ENCODE measurements at places on chromosomes 16 and 17.

DNA sequence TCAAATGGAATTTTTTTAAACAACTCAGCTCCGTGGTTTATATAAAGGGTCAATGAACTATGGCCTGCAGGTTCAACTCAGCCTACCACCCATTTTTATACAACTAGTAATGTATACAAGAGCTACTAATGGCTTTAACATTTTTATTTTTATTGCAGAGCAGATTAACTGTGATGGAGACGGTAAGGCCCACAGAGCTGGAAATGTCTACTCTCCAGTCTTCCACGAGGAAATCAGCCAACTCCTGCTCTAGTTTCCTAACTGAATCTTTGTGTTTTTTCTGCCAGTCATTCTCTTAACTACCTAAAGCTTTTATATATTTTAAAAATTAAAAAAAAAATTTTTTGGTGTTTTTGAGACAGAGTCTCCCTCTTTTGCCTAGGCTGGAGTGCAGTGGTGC is 385.1 kb upstream of the MAF start:
- no peak for DNase-seq

DNA sequence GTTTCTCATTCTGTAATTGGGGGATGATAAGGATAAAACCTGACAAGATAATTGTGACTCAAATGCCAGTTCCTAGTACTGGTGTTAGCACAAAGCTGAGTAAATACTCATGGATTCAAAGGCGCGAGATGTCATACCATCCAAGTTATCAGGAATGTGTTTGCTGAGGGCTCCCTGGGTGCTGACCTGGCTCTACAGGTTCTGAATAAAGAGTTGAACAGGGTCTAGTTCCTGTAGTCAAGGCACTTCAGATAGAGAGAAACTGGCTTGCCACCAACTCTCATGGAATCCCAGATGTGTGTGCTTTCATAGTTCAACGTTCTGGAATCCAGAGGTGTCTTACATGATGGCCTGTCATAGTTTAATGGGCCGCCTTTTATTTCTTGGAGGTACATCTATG is 141.6 kb downstream of the PRKCA start:
- no peak for DNase-seq

DNA sequence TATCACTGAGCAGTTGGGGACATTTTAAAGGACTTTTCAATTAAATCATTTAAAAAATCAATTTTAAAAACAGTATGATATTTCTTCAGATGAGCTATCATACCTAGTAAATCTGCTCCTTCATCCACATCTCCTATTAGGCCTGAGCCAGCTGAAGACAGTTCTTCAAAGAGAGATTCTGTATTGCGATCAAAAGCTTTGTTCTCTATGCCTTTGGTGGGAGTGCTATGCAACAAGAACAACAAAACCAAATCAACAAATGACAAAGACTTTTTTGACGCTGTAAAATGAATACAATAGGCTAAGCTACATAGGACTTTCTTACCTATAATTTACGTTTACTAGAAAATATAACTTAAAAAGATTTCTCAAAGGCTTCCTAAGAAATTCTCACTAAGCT is 106.5 kb downstream of the SPAG9 start:
- no peak for DNase-seq

DNA sequence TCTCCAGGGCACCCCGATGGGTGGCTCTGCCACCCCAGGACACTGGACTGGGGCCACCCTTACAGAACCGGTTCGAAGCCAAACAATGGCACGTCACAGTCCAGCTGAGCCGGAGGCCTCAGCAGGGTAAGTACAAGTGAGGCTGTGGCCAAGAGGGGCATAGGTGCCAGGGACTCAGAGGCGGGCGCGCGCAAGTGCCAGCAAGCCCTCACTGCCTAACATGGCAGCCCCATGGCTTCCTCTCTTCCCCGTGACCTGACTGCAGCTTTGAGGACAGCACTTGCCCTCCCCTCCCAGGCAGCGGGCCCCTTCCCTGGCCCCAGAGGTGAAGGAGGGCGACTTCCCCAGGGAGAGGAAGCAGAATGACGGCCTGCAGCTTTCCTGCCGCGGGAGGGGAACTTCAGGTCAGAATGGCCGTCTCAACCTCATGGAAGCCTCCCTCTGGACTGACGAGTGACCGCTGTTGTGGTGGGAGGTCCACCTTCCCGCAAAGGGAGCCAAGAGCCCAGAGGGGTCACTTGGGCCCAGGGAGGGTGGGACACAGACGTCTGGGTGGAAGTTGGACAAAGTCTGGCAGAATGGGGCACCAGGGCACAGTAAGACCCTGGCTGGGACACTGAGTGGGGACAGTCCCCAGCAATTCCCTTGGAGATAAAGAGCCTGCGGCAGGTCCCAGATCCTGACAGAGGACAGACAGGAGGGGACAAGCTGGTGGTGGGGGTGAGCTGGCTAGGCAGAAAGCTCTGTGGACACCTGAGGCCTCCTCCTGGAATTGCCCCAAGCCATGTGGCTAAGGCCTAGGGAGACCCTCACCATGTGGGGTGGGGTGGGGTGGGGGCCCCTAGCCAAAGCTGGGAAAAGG is 52.1 kb upstream of the TOB1 start:
- no peak for DNase-seq

DNA sequence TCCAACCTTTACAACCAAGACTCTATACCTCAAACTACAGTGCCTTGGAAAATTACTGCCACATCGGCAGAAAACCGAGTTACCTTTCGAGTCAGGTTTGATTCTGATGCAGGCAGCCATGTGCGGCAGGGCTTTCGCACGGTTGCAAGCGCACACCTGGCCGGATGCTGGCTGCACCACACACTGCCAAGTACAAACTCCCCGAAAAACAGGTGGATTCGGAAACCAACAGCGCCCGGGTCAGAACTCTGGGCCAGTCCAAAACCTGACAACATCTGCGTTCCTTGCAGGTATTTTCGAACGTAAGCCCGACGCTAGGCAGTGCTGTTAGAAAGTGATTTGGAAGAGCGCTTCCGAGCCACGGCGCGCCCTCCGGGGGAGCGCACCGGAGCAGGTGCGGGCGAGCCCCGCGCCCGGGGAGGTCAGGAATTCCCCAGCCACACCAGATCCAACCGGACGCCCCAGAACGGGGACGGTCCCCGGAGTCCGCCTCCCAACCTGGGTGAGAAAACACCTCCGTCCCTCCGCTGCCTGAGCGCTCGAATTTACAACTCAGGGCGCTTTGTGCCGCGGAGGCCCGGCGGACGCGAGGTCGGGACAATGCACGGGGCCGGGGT is 1.2 kb downstream of the USP7 start:
- DNase-seq: no peak

DNA sequence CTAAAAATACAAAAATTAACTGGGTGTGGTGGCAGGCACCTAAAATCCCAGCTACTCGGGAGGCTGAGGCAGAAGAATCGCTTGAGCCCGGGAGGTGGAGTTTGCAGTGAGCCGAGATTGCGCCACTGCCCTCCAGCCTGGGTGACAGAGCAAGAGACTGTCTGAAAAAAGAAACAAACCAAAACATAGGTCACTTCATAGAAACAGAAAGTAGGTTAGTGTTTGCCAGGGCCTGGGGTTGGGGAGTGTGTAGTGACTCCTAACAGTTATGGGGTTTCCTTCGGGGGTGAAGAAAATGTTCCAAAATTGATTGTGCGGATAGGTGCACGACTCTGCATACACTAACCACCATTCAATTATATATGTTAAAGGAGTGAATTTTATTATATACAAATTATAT is 59.2 kb downstream of the ATP2C2 start:
- DNase-seq: no peak

GRCh38 chr16:74322301-74322710 is 25.7 kb downstream of the PSMD7 start:
- DNase-seq: no peak

GRCh38 chr17:50173335-50173941 is 7.6 kb downstream of the SGCA start:
- no peak for DNase-seq

- DNase-seq: no peak
Observed at GRCh38 chr17:40541060-40541872, 24.0 kb downstream of the CCR7 start.

DNA sequence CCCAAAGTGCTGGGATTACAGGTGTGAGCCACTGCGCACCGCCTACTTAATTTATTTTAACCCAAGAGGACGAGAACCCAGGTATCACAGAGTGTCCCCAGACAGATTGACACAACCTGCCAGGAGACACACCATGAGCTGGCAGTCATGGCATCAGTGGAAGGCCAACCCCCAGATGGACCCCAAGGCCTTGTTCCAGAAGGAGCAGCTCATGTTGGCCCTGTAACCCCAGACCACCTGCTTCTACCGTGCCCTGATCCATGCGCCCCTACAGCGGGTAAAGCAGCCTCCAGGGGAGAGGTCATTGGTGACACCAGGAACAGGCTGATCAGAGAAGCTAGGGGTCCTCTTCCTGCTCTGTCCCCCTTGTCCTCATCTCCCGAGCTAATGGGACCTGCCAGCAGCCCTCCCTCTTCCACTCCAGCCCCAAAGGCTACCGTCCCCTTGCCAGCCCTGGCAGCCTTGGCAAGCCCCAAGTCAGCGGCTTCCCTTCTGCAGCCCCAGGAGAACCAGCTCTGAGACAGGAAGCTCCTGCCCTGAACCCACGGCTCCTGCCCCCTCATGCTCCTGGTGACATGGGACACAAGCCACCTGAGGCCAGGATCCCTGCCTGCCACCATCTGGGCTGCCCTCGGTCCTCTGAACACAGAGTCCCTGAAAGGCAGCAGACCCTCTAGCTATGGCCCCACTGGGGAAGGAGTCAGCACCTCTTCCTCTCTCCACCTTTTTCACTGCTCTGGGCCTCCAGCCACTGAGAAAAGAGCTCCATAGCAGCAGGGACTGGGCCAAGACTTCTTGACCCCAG is 6.3 kb downstream of the SULT1A1 start:
- no peak for DNase-seq

DNA sequence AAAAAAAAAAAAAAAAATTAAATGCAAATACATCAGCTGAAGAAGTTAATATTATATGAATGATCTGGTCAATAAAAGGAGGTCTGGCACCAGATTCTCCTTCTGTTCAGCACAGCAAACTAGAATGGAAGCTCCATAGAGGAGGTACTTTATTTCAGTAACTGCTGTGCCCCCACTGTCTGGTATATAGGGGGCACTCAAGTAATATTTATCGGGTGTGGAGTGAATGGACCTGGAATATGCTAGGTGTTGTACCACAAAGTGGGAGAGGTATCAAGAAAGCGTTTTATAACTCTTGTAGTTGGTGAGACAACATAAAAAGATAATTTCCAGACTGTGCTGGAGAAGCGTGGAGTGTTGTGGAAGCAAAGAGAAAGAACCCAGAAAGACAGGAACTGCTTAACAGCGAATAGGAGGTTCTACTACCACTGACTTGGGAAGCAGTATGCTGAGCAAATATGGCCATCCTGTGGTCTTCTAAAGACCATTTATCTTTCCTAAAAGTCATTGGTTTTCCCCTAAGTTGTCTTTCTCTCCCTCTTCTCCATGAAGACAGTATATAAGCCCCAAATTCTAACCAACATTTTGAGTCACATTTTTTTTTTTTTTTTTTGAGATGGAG is 12.2 kb upstream of the PRKCA start:
- DNase-seq: no peak

DNA sequence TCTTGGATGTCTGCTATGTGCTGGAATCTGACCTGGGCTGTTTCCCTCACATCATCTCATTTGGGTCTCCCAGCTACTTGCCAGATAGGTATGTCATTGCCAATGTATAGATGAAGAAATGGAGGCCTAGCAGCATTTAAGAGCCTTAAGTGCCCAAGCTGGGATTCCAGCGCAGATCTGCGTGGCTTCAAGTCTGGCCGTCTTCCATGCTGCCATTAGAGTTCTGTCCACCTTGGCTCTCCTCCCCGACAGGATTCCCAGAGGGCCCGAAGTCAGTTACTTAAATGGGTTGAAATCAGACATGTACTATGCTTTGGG is 33.0 kb upstream of the CCR7 start:
- DNase-seq: no peak

- no peak for DNase-seq
Observed at GRCh38 chr16:15526097-15526496, 91.7 kb downstream of the BMERB1 start.

DNA sequence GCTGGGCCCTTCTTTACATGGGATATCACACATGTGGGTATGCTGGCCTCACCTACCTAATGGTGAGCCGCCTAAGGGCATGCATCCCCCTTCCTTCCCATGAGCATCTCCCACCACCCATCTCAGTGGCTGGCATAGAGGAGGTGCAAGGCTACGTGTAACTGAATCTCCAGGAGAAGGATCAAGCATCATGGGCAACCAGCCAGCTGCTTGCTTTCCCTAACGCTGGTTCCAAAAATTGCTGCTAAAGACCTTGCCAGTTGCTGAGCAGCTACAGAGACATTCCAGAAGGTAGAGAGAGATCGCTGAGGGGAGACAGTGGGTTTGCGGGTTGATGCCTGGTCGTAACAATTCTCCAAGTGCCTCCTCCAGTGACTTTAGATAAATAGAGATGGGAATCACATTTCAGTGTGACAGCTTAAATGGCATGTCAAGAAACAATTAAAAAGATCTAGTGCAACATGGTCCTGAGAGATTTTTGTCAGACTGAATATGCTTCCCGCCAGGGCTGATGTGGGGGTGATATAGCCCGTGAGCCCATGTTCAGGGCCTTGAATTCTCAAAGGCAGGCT is 378.4 kb upstream of the CDH5 start:
- no peak for DNase-seq

- DNase-seq: no peak
Observed at GRCh38 chr17:81802856-81803643, 900 bp upstream of the GCGR start.

DNA sequence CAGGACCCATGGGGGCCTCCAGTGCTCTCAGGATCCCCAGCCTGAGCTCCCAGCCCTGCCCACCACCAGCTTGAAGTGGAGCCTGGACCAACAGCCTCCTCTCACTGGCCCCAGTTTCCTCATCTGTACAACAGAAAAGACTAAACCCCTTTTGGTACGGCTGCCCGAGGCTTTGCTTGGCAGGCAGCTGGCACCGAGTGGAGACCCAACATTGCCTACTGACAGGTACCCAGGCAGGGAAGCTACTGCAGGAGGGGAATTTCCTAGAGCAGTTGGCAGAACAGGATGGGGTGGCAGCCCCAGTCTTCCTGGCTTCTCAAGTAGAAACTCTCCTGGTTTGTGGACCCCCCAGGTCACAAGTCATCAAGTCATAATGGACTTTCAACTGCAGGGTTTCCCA is 14.2 kb downstream of the SREBF1 start:
- no peak for DNase-seq

- no peak for DNase-seq
Observed at GRCh38 chr16:66950437-66950836, 10.6 kb upstream of the CES3 start.

DNA sequence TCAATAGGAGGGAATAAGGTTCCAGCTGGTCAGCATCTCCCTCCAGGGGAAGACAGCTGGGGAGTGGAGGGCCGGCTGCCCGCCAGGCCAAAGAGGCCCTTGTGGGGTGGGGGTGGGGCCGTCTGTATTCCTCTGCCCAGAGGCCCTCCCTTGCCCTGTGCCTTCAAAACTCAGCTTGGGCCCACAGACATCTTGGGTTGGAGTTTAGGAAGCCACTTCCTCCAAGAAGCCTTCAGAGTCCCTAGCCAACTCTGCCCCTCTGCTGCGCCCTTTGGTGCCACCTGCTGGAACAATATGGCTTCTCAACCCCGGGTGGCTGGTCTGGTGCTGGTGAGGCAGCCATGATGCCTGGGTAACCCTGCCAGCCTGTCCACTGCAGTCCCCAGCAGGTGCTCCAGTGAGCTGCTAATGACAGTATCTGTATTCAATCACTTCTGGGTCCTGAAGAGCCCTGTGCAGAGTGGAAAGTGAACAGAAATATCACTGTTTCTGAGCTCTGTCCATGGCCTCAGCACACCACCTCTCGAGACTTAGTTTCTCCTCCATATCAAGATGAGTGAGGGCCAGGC is 16.7 kb downstream of the HSD11B2 start:
- DNase-seq: peak; percentile 54
